ENCODE measurements at places on chromosomes 2 and 18.

DNA sequence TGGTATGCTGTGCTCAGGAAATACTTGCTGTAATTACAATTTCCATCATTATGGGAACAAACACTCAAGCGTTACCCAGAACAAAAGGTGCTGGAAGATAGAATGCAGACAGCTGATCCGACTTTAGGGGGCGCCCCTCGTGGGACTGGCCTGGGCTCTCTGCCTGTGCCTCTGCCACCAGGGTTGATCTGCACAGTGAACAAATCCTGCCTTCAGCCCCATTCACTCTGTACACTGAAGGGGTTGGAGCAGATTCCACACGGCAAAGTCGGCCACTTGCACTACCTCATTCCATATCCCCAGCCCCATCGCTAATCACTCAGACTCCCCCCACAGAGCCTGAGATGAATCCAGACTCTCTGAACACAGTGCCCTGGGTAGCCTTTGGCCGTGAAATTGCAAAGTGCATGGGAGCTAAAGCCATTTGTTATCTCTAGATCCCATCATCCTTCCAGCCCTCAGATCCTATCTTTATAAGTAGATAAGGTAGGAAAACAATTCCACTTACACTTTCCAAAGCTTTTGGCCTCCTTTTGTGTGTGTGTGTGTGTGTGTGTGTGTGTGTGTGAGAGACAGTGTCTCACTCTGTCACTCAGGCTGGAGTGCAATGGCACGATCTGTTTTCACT, 69.3 kb downstream of the INPP5D start:
- no peak for DNase-seq

- no peak for DNase-seq
Observed at GRCh38 chr18:293536-293935, 25.7 kb upstream of the THOC1 start.

DNA sequence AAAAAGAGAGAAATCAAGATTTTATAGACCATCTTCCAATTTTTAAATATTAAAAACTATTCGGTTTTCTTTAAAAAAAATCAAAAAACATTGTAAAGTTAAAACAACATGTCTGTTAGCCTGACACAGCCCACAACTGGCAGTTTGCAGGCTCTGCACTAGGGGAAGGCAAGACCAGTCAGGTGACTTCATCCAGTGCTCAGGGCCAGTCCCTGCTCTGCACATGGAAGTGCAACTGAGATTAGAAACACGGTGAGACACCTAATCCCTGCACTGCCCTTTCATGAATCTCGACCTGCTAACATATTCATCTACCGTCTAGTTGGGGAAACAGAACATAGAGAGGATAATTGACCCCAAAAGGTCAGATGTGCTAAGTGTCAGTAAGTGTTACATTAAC, 135.2 kb downstream of the BARD1 start:
- DNase-seq: no peak

- no peak for DNase-seq
Observed at GRCh38 chr18:36307513-36307912, 10.0 kb downstream of the FHOD3 start.

- no peak for DNase-seq
Observed at GRCh38 chr18:70376914-70377258, 88.0 kb downstream of the SOCS6 start.

DNA sequence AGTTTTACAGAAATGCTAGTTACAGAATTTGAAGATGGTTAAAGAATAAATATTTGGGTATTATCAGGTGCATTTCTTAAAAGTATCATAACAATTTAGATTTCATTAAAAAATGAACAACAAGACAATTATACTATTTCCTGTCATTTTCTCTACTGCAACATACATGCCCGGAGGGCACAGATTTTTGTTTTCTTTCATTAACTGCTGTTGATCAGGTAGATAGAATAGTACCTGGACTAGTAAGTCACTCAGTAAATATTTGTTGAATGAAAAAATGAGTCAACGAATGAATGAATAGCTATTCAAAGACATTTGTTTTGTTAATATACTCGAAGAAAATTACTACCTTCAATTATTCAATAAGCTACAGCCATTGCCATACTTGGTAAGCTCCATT, 531.2 kb upstream of the VRK2 start:
- no peak for DNase-seq

DNA sequence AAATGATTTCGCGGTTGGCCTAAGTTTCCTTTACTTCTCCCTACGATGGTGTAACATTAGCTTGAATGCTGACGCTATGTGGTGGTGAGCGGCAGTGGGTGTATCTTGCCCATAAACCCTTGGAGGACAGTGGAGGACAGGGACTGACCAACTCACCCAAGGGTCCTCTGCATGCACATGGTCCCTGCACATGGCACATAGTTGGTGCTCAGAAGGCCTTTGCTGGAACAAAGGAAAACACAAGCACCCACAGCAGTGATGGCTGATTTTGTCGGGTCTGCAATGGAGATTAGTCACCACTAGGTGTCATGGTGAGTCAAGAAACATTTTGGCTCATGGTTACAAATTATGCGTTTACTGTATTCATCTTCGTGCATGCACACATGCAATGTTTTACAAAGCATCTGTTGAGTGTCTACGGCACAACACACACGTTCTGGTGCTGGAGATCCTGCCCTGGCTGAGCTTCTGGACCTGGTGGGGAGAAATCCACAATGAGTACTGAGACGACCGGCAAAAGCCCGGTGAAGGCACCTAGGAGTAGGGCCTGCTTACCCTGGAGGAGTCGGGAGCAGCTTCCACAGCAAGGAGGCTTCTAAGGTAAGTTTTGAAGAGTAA, 44.0 kb downstream of the PDCL3 start:
- peak; percentile 20 for DNase-seq
